ENCODE measurements at places on chromosomes 12 and 14. TPM values are rescaled to one million over a fixed set of nuclear protein-coding genes. Genes with fewer than 3 reads are reported as not detected.

DNA sequence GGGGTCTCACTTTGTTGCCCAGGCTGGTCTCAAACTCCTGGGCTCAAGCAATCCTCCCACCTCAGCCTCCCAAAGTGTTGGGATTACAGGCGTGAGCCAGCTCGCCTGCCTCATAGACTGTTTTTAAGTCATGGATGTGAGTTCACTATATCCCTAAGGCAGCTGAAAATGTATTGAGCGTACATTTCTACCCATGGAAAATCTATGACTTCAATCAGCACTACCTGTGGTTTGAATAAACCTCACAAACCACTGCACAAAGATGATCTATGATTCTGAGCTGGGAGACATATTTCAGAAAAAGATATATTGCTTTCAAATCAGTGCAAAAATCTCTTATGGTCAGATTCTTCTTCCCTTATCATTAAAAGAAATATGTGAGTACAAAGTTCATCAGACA, 22.5 kb downstream of the GCN1 start:
- DNase-seq = no peak

- DNase-seq = no peak
Observed at GRCh38 chr12:126747530-126748149, 1519.3 kb upstream of the TMEM132C start.

TAS2R42 gene
- total RNA-seq = not detected

MYO1H gene
- not detected for total RNA-seq

PIANP gene
- 0.99 TPM for total RNA-seq

DNA sequence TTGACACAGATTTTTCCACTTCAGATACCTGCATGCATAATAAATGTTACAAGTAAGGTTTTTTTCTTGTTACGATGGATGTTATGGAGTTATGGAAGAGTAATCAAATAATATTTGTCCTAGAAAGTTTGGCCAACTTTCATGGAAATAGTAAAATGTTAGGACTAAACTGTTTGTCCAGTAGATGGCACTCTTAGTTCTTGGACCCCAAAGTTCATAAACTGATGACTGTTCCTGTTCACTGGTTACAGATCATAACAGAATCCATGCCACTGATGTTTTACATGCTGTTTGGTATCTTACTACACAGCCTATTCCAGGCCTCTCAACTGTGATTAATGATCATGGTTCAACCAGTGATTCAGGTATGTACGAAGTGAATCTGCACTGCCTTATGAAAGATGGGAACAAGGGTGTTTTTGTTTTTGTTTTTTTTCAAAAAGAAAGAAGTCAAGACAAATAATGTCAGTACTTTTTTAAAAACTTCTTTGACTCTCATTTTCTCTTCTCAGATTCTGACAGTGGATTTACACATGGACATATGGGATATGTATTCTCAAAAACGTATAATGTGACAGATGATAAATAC, 48.8 kb upstream of the SLCO1C1 start:
- DNase-seq = no peak

SPIC gene
- not detected for total RNA-seq

FAM90A1 gene
- total RNA-seq = 0.37 TPM

GRCh38 chr14:83816761-83817160, 1713.2 kb upstream of the FLRT2 start:
- DNase-seq = no peak

All from ovary (tissue), 10 donors.